ENCODE measurements at places on chromosomes 1 and 21.

GRCh38 chr1:156801409-156802121, 15.1 kb downstream of the SH2D2A start:
- no peak for DNase-seq

DNA sequence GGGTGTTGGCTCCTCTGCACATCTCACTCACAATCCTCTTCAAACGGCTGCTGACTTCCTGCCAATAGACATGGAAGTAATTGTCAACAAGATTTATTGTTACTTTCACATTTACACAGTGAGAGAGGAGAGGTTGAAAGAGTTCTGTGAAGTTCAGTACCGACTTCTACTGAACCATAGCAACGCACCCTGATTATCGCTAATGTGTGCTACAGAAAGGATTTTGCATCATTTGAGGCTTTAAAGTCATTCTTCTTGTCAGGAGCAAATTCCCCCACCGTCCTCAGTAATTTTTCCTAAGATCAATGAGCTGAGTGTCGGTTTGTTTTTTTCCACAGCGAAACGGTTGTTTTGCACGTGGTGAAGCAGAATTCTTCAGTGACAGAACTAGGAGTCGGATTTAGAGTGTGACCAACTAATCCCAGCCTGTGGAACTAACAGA, 361.0 kb downstream of the ADGRL2 start:
- no peak for DNase-seq

GRCh38 chr1:61441723-61442262, 283.1 kb downstream of the TM2D1 start:
- no peak for DNase-seq

DNA sequence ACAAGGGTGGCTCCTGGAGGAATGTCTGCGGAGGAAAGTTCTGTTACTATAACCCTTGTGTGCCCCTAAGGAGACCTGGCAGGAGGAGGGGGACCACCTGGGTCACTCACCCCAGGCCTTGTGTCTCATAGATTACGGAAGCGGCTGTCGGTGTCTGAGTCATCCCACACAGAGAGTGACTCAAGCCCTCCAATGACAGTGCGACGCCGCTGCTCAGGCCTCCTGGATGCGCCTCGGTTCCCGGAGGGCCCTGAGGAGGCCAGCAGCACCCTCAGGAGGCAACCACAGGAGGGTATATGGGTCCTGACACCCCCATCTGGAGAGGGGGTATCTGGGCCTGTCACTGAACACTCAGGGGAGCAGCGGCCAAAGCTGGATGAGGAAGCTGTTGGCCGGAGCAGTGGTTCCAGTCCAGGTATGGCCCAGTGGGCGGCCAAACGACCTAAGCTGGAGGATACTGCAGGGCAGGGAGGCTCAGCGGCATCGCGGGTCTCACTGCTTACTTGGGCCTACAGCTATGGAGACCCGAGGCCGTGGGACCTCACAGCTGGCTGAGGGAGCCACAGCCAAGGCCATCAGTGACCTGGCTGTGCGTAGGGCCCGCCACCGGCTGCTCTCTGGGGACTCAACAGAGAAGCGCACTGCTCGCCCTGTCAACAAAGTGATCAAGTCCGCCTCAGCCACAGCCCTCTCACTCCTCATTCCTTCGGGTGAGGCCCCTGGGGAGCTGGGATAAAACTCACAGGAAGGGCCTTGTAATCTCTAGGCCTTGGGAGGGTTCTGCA, 101.4 kb downstream of the PIK3R3 start:
- no peak for DNase-seq

DNA sequence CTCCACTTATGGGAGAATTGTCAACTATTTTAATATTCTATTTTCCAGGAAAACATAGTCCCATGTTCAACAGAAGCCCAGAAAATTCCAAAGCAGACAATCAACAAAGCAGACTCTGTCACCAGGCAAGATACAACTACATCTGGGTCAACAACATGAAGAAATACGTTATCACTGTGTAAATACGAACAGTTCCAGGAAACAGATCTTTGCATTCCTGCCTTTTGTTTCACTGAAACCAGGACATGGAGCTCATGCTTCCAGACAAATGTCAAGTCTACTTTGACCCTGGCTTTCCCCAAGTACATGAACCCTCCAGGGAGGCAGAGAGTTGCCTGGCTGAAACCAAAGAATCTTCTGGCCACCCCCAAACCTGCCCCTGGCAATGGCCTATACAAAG, 106.7 kb downstream of the SETD4 start:
- no peak for DNase-seq

DNA sequence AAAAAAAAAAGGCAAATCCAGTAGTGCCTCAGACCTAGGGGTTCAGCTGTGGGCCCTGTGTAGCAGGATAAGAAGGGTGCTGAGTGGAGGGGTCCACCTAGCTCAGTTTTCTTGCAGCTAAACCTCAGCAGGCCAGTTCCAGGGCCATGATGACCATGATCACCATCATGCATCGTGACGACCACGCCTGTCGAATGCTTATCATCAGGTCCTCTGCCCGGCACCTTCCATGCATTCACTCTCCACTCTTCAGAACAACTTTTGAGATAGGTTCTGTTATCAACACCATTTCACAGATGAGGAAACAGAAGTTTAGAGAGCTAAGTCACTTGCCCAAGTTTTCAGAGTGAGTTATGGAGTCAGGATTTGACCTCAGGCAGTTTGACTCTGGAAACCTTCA, 54.9 kb downstream of the ACBD3 start:
- no peak for DNase-seq

DNA sequence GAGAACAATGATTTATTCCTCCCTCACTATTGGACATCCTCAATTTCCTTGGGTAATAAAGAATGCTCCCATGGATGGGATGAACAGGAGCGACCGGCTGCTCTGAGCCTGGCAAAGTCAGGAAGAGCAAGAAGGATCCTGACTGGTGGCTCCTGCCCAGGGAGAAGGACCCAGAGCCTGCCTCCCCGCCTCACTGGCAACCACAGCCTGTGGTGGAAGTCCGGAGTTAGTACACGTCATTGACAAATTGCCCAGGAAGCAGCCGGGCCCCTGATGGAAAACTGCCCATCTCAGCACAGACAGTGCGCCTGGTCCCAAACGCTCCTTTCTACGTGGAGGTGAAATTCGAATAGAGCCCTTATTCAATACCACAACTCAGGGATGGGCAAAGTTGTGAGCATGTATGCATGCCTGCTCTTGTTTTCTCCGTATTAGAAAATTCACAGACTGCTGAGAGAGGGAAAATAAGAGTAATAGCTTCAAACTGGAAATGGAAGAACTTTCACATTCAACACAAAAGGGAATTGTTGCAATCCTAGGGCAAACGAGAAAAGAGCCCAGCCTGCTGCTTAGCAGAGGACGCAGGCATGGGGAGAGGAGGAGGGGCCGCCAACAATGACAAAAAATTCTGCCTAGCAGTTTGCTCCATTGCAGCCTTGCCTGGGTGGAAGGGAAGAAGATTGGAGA, 397.1 kb upstream of the VAMP3 start:
- no peak for DNase-seq

- DNase-seq, result no peak
Observed at GRCh38 chr1:242120432-242120831, 121.5 kb upstream of the MAP1LC3C start.

DNA sequence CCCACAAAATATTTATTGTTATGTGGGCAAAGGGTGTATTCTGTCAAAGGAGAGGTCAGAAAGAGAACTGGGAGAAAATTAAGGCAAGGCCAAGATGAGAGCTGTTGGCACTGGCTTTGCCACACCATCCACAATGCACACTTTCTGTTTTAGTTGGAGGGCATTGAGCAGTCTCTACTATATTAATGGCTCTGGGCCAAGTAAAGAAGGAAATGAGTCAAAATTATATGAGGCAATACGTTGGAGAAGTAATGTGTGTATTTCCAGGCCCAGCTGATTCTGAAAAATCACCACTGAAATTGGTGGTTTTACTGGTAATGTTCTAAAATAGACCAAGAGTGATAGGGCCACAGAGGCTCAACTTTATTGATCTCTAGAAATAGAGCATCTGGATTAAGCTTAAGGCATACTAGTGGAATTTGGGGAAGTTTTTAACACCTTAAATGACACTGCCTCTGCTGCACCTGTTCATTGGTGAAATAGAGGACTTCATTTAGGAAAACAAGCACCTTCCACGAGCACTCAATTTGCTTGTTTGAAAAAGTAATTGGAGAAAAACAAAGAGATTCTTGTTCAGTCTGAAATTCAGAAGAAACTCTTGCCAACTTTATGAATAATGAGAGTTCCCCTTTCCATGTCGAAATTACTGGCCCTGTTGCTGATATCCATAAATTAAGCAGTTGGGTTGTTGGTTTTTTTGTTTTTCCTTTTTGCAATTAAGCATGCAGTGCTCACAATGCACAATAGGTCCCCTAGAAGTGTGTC, 424.9 kb downstream of the ADGRL2 start:
- DNase-seq, result no peak

- no peak for DNase-seq
Observed at GRCh38 chr1:228016181-228016510, 9.3 kb downstream of the WNT3A start.

DNA sequence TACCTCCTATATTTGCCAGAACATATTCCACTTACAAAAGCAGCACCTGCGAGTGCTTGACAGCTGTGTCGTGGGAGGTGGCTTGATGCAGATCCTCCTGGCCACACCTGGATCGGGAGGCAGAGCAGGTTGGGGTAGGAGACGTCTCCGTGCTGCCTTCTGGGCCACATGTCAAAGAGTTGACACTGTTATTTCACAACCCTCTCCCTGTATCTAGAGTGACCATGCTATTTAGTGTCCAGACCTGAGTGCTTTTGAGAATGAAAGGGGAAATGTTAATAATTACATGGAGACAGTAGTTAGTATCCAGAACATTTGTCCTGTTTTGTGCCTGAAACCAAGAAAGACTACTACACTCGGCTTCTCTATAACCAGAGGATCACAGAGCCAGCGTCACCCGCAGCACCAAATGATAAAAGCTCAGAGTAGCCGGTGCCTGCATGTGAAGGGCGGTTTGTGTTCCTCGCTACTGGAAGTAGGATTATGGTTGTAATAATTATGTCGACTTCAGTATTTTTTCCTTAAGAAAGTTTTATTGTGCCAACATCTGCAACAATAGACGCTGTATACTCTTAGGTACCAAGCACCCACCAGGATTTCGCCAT, 77.1 kb downstream of the GALNT2 start:
- no peak for DNase-seq

- DNase-seq, result no peak
Observed at GRCh38 chr1:75373542-75374159, 237.3 kb downstream of the SLC44A5 start.

GRCh38 chr1:219858980-219859379, 69.4 kb downstream of the SLC30A10 start:
- DNase-seq, result no peak

GRCh38 chr1:41762251-41762650, 156.5 kb downstream of the HIVEP3 start:
- no peak for DNase-seq

DNA sequence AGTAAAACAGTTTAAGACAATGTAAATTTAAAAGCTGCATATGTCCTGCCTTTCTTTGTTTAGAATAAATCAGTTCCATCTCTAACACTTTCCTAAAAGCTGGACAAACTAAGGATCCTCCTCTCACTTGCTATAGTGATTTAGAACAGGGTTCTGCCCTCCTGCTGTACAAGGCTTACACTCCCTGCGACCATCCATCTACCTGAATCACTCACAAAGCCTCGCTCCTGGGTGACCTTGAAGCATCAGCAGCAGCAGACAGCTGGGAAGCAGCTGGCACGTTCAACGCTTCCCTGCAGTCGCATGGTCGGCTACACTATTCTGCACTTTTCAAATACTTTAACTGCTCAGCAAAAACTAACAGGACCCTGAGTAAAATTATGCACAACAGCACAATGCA, 128.0 kb downstream of the NTPCR start:
- no peak for DNase-seq

DNA sequence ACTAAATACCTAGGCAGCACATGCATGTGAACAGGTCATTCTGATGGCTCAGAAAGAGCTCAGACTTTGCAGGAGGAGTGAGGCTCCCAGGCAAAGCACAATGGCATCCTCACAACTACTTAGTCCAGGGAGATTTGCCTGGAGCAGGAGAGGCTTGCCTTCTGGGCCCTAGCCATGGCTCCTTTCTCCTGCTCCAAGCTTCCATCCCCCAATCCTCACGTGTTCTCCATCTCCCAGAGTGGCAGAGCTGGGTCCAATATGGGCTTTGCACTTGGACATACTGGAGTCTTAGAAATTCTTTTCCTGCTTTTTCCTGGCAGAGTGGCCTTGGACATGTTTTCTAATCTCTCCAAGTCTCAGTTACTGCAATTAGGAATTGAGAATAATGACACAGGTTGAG, 15.8 kb downstream of the MYBPH start:
- DNase-seq, result no peak

DNA sequence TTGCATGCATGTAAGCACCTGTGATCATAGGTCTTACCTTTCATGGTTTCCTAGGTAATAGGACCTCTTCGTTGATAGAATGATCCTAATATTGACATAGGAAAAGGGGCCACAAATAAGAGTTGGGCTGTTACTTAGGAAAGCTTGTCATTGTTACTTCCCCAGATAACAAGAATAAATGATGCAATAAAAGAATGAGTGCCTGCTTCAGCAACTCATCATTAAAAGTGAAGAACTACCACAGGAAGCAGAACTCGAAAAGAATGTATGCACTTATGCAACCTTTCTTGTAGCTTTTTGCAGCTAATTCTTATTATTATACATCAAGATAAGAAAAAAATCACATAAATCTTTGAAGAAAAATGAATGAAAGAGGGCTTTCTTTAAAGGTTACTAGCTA, 548.6 kb downstream of the LTN1 start:
- DNase-seq, result no peak

All from HCT116 (cell line).